ENCODE measurements at places on chromosomes 1 and 21.
A peak's percentile ranks its signal among the peaks of the same experiment; 100 is the strongest.

GRCh38 chr1:118947790-118948189 lies 40.4 kb downstream of the TBX15 start:
- peak; percentile 45 for DNase-seq

- DNase-seq, result no peak
Measured at GRCh38 chr1:110454328-110454727, 3.4 kb downstream of the PROK1 start.

- DNase-seq, result no peak
Measured at GRCh38 chr21:14734833-14735232, 188.7 kb upstream of the SAMSN1 start.

DNA sequence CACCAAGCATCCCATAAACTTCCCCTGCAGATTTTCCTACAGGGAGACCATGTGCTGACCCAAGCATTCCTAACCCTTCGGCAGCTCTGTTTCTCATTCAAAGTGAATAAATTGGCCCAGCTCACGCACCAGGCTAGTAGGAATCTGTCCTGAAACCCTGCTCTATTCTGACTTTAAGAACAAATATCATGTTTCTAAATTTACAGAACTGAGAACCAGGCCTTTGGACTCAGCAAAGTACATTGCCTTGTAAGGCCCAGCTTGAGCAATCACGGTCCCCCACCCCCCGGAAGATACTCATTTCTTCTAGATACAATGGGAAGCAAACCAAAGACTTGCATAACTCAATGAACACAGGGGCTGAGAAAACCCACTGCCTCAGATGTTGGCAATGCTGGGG lies 160.1 kb upstream of the NFIA start:
- DNase-seq, result peak; percentile 1

DNA sequence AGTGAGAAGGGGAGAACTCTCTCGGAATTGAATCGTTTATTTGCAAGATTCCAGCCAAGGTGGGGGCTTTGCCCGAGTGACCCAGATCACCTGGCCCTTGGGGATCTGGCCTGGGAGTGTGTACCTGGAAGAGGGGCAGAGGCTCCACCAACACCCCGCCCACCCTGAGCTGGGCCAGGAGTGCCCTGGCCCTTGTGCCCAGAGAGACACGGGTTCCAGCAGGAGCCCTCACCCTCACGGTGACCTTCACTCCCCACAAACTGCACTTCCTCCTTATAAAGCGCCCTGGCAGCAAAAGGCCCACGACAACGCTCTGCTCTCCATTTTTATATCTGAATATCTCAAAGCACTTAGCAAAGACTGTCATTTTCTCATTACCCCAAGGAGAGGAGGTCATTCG lies 16.6 kb downstream of the CASZ1 start:
- no peak for DNase-seq

DNA sequence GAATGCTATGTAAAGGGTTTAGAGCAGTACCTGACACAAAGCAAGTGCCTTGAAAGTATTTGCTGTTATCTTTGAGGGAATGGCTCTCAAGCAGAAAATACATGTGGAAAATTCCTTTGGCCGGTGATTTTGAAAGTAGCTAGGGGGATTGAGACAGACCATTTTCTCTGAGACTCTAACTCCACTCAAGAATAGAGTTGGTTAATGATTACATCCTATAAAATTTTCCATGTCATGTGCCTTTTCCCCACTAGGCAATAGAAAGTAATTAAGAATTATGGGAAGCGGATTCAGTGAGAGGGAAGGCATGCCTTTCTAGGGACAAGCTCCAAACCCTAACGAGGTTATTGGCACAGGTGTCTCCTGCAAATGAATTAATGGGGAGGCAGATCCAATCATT lies 276.0 kb downstream of the GPATCH2 start:
- no peak for DNase-seq

- no peak for DNase-seq
Measured at GRCh38 chr1:168178227-168178637, 530 bp upstream of the TIPRL start.

DNA sequence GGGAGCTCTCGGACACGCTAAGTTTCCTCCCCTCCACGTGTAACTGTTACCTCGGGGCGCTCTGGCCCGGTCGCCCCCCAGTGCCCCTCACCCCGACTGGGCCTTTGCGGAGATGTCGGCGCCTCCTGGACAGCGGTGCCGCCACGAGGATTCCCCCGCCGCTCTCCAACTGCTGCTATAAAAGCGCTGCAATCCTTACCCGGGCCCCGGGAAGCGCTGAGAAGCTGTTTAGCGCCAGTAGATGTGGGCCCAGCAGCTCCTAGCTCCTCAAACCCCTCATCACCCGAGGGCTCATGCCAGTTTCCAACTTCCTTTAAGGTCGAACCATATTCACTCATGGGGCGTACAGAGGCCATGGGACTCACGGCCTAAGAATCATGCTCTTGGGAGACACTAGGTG lies 361 bp upstream of the LMX1A start:
- no peak for DNase-seq

DNA sequence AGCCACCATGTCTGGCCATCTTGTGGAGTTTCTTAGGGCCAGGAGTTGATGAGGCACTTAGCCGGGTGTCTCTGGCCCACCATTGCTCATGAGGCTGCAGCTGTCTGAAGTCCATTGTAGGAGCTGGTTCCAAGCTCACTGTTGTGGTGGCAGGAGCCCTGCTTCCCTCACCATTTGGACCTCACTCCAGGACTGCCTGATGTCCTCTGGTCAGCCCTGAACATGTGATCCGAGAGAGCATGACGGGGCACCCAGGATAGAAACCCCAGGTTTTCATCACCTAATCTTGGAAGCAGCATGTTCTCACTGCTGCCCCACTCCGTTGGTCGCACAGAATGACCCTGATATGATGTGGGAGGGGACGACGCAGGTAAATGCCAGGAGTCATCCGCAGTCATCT lies 56.2 kb upstream of the FAM3B start:
- DNase-seq, result no peak

DNA sequence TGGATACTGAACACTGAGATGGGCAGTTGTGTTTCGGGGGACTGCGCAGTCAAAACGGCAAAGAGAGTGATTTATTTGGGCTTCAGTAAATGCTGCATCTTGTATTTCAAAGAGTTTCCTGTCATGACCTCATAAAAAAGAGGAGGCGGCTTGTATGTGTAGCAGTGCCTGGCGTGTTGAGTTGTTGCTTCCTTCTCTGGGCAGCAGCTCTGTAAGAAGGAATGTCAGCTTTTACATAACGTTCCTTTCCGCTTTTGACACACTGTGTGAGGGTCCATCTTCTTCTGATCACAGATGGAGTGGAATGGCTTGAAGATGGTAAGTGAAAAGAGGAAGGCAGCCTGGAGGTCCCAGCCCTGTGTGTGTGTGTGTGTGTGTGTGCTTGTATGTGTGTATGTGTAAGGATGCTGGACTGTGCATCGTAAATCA lies 941 bp downstream of the ELAVL4 start:
- DNase-seq, result peak; percentile 16

DNA sequence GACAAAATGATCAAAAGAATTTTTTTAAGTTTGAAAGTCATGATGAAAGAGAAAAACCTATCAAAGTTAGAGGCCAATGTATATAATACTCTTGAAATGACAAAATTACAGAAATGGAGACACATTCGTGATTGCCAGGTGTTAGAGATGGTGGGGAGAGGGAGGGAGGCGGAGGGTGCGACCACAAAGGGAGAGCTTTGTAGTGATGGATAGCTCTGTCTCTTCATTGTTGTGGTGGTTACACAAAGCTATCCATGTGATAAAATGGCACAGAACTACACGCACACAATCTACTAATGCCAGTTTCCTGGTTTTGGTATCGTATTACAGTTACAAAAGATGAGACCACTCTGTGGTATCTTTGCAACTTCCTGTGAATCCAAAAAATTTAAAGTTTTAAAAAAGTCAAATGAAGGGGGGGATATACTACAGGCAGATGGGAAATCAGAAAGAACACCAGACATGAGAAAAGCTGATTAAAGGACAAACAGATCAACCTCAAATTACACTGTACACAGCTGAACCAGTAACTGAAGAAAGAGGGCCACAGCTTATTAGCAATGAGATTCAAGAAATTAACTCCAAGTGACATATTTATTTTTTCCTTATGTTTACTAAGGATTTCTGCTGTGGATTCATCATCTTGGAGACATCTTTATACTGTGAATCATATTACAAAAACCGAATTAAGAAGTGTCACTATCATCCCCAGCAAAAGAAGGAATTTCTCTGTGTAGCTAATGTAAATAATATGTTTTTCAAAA lies 199.1 kb downstream of the SLC45A1 start:
- peak; percentile 62 for DNase-seq

- DNase-seq, result no peak
Measured at GRCh38 chr1:96792220-96792619, 70.6 kb downstream of the PTBP2 start.

- peak; percentile 28 for DNase-seq
Measured at GRCh38 chr1:38831731-38832369, 27.7 kb downstream of the RRAGC start.

DNA sequence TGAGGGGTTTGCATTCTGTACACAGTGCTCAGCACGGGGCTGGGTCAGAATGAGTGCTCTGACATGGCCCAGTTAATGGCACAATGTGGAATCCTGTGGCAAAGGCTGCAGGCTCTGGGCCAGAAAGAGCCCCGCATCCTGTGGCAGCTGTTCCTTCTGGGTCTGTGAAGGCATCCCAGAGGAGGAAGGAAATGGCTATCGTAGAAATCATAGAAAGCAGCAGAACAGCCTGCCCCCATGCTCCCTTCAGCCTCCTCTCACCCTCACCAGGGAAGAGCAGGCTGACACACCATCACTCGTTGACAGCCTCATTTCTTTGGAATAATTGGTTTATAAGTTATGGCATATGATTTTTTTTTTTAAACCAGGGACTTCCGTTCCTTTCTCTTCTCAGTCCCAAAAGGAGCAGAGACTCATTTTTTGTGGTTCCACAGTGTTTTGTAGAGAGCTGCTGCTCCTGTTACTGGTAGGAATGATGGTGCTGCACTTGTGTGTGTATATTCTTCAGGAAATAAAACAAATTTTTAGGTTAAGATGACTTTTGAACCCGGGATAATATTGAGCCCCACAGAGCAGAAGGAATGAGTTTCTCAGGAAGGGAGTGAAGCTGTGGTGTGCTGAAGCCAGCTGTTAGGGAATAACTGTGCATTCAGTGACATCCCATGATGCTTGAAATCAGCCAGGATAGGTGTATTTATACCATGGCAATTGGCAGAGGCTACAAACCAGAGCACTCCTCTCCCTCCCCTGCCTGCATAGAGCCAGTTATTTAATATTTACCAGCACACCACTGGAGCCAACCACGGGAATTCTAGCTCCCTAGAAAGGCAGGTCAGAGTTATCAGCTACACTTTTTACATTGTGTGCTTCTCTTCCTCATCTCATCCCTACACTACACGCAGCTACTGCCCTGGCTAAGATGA lies 32.0 kb downstream of the PLXNA2 start:
- DNase-seq, result peak; percentile 58

DNA sequence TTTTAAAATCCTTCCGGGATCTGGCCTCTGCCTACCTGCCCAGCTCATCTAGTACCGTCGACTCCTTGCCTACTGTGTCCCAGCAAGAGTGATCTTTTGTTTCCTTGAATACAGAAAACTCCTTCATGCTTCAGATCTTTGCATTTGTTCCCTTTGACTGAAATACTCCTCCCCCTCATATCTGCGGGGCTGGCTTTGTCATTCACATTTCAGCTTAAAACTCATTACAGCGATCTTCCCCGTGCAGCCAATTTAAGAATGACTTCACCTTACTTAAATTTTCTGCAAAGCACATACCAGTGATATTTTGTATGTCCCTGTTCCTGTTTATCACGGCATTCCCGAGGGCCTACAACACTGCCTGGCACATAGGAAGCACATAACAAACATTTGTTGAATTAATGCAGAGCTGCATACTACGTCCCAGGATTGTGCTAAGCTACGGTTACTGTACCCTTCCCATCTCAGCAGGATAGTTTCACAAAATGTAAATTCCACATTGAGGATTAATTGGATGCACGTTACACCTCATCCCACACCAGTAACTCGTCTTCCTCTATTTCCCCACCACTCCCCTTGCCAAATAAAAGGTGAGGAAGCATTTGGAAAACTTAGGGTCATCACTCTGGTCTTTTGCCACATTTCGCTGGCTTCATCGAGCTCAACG lies 837 bp upstream of the DESI2 start:
- peak; percentile 4 for DNase-seq

DNA sequence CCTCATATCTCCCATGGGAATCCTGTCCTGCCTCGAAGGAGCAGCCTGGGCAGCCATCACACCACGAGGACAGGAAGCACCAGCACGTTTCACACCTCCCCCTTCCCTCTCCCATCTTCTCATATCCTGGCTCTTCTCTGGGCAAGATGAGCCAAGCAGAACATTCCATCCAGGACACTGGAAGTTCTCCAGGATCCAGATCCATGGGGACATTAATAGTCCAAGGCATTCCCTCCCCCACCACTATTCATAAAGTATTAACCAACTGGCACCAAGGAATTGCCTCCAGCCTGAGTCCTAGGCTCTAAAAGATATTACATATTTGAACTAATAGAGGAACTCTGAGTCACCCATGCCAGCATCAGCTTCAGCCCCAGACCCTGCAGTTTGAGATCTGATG lies 8.7 kb downstream of the SLAMF8 start:
- DNase-seq, result peak; percentile 34

All from AG10803 (cell line).